ENCODE measurements at places on chromosomes 13 and 19.
A peak's percentile ranks its signal among the peaks of the same experiment; 100 is the strongest.

DNA sequence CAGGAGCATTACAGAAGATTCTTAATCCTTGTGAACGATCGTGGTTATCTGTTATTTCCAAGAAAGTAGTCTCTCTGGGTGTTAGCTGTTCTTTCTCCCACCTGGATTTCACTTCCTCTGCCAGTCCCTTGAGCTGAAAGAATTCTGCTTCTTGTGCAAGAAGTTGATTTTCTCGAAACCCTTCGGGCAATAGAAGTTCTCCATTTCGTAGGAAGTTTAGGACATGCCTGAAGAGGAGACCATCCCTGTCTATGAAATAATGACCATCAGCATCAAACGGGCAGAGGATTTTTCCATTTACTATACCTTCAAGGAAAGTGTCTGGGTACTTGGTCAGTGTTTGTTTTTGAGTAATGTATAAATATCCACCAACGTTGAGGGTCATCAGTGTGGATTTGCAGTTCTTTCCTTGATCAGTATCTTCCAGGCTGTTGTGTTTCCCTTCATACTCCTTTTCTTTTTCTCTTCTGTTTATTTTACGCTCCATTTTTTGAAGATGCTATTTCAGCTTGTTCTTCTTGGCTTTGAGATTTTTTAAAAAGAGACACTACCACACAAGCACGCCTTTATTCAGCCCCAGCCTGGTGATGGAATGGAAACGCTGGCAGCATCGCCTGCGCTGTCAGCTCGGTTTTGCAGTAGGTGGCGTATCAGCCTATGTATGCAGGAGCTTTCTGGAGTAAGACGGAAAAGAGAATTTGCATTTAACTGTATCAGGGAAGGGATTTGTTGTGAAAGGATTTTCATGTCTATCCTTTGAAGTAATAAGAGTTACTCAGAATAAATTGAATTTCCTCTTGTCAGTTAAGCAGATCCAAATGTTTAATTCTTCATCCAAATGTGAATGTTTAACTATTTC, 6.5 kb downstream of the KCTD4 start:
- H3K4me1 ChIP-seq: peaks cover 6% of the 10 kb centered on the region
- peak overlapping the region; percentile 37 for H3K27ac ChIP-seq
- H3K36me3 ChIP-seq: no peaks in the 10 kb centered on the region
- no peaks in the 10 kb centered on the region for H3K27me3 ChIP-seq

- H3K4me3 ChIP-seq: no peak overlapping the region
- no peaks in the 10 kb centered on the region for H3K27me3 ChIP-seq
- H3K36me3 ChIP-seq: peaks cover 2% of the 10 kb centered on the region
- H3K4me1 ChIP-seq: no peaks in the 10 kb centered on the region
Measured at GRCh38 chr19:17665058-17665457, 23.1 kb downstream of the UNC13A start.

GRCh38 chr19:14544977-14545715, 15.8 kb downstream of the TECR start:
- H3K27ac ChIP-seq: peak overlapping the region; percentile 94
- no peak overlapping the region for H3K4me3 ChIP-seq
- H3K4me1 ChIP-seq: no peaks in the 10 kb centered on the region

- DNase-seq: no peak
- no peak overlapping the region for H3K27ac ChIP-seq
- no peaks in the 10 kb centered on the region for H3K36me3 ChIP-seq
- no peak overlapping the region for H3K4me3 ChIP-seq
- peaks cover 25% of the 10 kb centered on the region for H3K4me1 ChIP-seq
- no peaks in the 10 kb centered on the region for H3K27me3 ChIP-seq
Measured at GRCh38 chr13:73168226-73168952, 109.6 kb downstream of the KLF5 start.

DNA sequence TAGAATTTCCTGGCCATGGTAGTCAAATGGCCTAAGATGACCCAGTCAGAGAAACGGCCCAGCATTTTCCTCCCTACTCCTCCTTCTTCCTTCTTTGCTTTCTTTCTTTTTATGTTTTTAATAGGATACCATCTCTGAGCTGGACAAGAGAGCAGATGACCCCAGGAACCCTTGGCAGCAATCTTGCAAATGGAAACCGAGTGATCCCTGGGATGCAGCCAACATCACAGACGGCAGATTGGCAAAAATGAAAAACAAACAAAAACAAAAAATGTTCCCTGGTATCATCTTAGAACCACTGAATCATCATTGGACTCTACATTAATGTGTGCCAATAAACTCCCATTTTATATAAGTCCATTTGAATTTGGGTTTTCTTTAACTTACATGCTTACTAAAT, 424.4 kb downstream of the FGF14 start:
- no peaks in the 10 kb centered on the region for H3K36me3 ChIP-seq
- no peak overlapping the region for H3K4me3 ChIP-seq
- no peak overlapping the region for H3K27ac ChIP-seq
- no peak for DNase-seq
- H3K4me1 ChIP-seq: no peaks in the 10 kb centered on the region

GRCh38 chr19:49817964-49818648, at the start of gene MED25:
Gene MED25, plus strand, starts transcription at chr19:49818289. Its CDS starts 53 bp downstream, at chr19:49818342.
- H3K4me3 ChIP-seq: peak within 1 kb of the TSS; percentile 100
- peaks cover 40% of the 10 kb centered on the region for H3K4me1 ChIP-seq

DNA sequence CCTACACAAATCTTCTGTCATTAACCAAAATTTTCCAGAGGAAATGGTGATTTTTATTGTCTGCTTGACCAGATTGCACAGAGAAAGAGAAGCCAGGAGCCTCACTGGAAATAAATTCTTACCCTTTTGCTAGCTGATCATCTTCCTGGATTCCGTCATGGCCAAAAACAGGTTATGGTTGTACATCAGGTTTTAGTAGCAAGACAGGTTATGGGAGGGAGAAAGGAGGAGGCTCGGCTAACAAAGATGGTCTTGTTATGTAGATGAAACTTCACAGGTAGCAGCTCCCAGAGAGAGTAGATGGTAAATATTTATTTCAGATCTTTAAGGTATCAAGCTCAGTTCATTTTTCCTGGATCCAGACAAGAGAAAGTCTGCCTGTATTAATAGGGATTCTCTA, 19.7 kb upstream of the CEACAM3 start:
- H3K36me3 ChIP-seq: no peaks in the 10 kb centered on the region
- DNase-seq: no peak
- H3K27ac ChIP-seq: no peak overlapping the region
- H3K27me3 ChIP-seq: peaks cover 54% of the 10 kb centered on the region

DNA sequence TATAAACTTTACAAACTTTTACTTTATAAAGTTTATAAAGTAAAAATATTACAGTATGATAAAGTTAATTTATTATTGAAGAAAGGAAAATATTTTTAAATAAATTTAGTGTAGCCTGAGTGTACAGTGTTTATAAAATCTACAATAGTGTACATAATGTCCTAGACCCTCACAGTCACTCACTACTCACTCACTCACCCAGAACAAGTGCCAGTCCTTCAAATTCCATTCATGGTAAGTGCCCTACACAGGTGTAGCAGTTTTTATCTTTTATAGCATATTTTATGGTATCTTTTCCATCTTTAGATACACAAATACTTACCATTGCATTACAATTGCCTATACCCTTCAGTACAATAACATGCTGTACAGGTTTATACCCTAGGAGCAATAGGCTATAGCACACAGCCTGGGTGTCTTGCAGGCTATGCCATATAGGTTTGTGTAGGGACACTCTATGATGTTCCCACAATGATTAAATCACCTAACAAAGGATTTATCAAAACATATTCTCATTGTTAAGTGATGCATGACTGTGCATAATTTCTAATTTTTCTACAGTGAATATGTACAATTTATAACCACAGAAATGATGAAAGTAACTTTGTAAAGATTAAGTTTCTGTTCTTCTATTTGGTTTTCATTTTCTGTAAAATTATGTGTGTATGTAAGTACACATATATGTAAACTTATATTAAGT, 98.0 kb downstream of the SPRY2 start:
- no peaks in the 10 kb centered on the region for H3K36me3 ChIP-seq
- DNase-seq: no peak
- H3K4me1 ChIP-seq: peaks cover 26% of the 10 kb centered on the region
- no peak overlapping the region for H3K4me3 ChIP-seq

DNA sequence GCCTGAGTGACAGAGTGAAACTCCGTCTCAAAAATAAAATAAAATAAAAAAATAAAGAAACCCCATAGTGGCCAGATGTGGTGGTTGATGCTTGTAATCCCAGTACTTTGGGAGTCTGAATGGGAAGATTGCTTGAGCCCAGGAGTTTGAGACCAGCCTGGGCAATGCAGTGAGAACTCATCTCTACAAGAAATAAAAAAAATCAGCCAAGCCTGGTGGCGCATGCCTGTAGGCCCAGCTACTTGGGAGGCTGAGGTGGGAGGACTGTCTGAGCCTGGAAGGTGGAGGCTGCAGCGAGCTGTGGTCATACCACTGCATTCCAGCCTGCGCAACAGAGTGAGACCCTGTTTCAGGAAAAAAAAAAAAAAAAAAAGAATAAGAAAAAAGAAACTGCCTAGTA, 53.8 kb downstream of the ZNF627 start:
- H3K27ac ChIP-seq: no peak overlapping the region
- DNase-seq: no peak
- H3K36me3 ChIP-seq: peaks cover 78% of the 10 kb centered on the region
- peaks cover 3% of the 10 kb centered on the region for H3K4me1 ChIP-seq

- H3K4me3 ChIP-seq: no peak overlapping the region
- no peak for DNase-seq
- no peak overlapping the region for H3K27ac ChIP-seq
Measured at GRCh38 chr13:60120617-60121336, 43.0 kb downstream of the DIAPH3 start.

- DNase-seq: no peak
- peaks cover 15% of the 10 kb centered on the region for H3K36me3 ChIP-seq
- H3K4me1 ChIP-seq: peaks cover 3% of the 10 kb centered on the region
- no peaks in the 10 kb centered on the region for H3K27me3 ChIP-seq
- H3K27ac ChIP-seq: no peak overlapping the region
Measured at GRCh38 chr19:5643060-5643459, 20.2 kb downstream of the SAFB start.

GRCh38 chr13:100387416-100387815, 201.2 kb downstream of the GGACT start:
- H3K4me3 ChIP-seq: no peak overlapping the region
- H3K4me1 ChIP-seq: peaks cover 12% of the 10 kb centered on the region
- H3K36me3 ChIP-seq: peaks cover 7% of the 10 kb centered on the region
- H3K27me3 ChIP-seq: no peaks in the 10 kb centered on the region
- no peak for DNase-seq

DNA sequence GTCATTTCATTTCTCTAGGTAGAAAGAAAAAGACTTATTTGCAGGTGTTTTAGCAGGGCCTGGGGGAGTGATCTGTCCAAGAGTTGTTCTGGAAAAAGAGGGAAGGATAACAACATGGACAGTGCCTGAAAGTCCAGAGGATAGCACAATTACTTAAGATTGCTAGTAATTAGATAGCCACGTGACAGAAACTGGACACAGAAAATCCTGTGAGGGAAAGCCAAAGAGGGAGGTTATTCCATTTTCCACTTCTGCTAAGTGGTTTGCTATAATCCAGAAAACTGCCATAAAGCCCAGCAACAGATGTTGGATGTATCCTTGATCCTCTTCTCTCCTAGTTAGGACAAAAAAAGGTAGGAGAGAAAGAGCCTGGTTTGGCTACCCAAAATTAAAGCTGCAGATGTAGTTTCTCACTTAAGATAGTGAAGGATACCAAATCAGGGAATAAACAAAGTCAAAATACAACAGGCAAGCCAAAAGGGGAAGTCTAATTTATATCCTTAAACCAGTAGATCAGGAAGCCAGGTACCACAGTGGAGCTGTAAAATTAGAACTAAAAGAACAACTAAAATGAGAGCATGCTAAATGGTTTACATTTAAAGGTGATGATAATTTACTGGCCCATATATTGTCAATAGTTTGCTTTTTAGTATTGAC, 140.2 kb downstream of the VWA8 start:
- no peak for DNase-seq
- H3K27ac ChIP-seq: no peak overlapping the region
- no peak overlapping the region for H3K4me3 ChIP-seq
- peaks cover 8% of the 10 kb centered on the region for H3K36me3 ChIP-seq
- no peaks in the 10 kb centered on the region for H3K27me3 ChIP-seq

DNA sequence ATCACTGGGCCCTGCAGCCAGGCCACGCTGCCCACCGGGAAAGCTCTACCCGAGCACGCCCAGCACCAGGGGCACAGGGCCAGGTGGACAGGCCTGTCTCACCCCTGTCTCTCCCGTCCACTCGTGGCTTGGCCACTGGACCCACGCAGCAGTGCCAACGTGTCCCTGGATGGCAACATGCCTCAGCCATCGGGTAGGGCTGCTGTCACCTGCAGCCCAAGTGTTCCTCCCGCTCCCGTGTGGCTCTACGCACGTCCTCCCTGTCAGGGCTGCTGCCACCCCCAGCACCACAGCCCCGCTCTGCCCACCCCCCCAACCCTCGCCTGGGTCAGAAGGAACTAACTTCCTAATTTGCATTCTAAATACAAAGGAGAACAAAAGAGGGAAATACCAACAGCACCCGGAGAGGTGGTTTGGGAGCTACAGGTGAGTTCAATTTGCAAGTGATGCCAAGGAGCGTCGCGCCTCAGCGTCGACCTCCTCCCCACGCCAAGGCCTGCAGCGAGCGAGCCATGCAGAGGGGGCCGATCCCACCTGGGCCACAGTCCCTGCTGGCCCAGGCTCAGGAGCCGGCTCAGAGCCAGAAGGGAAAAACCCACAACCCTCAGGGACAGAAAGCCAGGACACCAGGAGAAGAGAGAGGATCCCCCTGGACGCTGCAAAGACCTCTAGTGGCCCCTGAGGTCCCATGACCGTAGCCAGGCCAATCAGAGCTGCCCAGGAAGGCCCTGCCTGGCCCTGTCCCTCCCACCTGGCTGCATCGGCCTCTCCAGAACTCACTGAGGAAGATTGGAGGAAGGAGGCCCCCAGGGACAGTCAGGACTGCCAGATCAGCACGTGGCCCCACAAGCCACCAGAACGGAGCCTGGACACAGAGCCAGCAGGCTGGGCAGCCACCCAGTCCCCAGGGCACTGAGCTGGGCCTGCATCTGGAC, 128.4 kb upstream of the SPACA7 start:
- H3K4me1 ChIP-seq: peaks cover 9% of the 10 kb centered on the region
- no peak overlapping the region for H3K27ac ChIP-seq
- no peaks in the 10 kb centered on the region for H3K27me3 ChIP-seq

DNA sequence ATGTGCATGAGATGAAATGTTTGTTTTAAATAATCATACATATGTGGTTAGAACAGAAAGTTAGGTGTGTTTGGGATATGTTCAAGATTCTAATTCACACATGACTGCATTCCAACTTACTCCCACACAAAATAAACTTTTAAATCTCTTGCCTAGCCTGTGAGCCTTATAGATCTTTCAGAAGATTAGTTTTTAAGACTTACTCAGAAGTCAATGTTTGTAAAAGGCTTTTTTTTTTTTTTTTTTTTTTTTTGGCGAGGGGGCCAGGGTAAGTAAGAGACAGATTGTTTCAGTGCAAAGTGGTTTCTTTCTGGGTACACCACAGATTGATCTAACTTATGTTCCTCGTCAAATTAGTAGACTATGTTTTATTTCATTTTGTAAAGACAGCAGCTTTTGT, 39.1 kb downstream of the GPR180 start:
- no peaks in the 10 kb centered on the region for H3K27me3 ChIP-seq
- H3K36me3 ChIP-seq: peaks cover 16% of the 10 kb centered on the region
- no peak overlapping the region for H3K4me3 ChIP-seq

All from neural crest cell (in vitro differentiated cells).